CD4-positive, alpha-beta T cell treated with Interleukin-12 subunit alpha and Interleukin-12 subunit beta, for 1 hour (primary cell): ENCODE measurements at places on chromosomes 4 and X.

GRCh38 chr4:151675411-151675971, 85.3 kb downstream of the GATB start:
- no peak for DNase-seq

- DNase-seq: no peak
Measured at GRCh38 chrX:97399400-97399799, 515.7 kb downstream of the RPA4 start.

DNA sequence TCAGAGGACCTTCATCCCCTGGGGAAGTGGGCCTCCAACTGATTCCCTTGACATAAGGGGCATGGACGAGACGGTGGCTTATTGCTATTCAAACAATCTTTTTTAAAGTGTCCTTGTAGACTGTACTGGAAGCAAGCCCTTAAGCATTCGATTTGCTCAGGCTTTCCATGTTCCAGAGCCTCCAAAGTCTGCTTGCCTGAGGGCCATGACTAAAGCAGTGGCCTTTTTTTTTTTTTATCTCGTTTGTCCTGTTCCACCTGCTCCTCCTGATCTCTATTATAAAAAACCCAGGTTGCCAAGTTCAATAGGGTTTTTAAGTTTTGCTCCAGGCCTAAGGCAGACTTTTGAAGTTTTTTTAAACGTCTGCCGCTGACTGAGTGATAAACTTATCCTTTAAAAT, 103.7 kb upstream of the AADAT start:
- DNase-seq: no peak

GRCh38 chr4:106329041-106329618, 12.8 kb downstream of the AIMP1 start:
- peak; percentile 31 for DNase-seq

DNA sequence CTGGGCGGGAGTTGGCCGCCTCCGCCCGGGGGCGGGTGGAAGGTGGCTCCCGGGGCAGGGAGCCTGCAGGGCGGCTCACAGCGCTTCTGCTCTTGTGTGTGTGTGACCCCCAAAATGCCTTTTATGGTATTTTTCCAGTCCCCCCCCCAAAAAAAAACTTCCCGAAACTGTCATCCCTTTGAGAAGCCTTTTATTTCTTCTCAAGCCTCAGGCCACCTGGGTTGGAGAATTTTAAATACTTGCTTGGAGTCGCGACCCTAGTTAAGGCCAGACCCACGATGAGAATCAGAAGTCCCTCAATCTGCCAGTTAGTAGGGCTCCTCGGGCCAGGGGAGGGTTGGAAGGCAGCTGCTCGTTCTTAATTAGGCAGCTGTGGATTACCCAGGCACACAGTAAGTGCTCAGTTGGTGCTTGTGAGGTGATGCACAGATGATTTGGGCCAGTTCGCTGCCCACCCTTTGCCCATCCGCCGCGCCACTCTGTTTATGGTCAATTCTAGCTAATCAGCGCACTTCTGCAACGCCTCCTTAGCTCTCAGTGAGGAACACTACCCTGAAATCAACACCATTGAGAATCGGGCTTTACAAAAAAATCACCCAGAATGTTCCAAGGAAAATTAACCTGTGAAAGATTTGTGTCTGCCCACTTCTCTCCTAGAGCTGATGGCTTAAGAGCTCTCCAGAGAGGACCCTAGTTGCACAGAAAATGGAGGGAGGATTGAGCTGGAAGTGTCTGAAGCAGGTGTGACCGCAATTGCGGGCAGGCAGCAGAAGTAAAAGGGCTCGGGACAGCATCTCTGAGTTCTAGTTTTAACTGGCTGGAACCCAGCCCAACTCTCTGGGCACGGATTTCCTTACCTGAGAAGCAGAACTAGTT, 648 bp upstream of the SCD5 start:
- no peak for DNase-seq

- no peak for DNase-seq
Measured at GRCh38 chr4:89249313-89249712, 58.3 kb downstream of the GPRIN3 start.

DNA sequence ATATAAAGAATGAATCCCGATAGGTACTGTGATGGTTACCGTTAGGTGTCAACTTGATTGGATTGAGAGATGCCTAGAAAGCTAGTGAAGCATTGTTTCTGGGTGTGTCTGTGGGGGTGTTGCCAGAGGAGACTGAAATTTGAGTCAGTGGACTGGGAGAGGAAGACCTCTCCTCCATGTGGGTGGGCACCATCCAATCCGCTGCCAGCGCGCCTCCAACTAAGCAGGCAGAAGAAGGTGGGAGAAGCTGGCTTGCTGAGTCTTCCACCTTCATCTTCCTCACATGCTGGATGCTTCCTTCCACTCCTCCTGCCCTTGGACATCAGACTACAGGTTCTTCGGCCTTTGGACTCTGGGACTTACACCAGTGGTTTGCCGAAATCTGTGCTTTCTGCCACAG, 40.1 kb downstream of the WFS1 start:
- no peak for DNase-seq

DNA sequence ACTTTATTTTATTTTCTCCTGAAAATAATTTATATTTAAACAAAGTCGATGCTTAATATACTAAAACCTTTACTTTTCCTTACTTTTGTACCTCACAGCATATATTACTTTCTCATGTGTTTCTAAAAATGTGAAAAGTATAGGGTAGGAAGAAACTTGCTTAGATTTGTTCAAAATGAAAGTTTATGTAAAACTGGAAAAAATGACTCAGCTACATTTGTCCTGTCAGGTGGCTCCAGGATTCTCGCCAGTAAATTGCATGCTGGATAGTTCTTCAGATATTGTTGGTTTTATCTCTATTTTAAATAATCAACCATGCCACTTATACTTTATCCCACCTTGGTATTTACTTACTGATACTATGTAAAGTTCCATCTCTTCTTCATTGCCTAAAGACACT, 159.2 kb upstream of the NDST4 start:
- DNase-seq: no peak

DNA sequence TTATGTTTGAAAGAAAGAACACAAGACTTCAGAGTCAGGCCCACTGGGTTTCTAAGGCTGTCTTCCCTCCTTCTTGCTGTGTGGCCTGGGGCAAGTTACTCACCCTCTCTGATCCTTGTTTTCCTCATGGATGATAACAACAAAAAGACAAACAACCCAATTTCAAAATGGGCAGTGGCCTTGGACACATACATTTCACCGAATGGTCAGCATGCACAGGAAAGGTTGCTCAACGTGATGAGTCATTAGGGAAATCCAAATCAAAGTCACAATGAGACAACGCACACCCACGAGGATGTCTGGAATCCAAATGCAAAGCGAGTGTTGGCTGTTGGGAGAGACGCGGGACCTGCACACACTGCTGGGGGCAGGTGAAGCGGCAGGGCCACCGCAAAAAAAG, 50.8 kb upstream of the PPP2R2C start:
- DNase-seq: no peak

GRCh38 chr4:155899891-155900290, 3.6 kb upstream of the TDO2 start:
- no peak for DNase-seq
